ENCODE measurements at places on chromosomes 16 and 17.

DNA sequence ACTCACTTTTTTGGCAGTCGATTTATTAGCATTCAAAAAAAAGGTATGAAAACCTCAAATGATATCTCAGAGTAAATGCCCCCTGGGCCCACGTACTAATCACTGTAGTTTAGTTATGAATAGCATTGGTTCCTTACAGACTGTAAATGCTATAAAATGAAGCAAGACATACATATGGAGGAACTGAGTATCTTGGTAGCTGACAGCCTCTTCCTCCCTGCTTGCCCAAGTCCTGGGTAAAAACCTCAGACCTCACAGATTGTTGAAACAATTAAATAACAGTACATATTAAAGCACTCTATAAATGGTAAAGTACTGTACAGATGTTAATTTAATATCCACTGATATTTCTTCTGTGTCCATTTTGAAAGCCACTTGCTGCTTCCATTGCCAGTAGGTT lies 33.2 kb upstream of the ABCC11 start:
- no peak for DNase-seq

DNA sequence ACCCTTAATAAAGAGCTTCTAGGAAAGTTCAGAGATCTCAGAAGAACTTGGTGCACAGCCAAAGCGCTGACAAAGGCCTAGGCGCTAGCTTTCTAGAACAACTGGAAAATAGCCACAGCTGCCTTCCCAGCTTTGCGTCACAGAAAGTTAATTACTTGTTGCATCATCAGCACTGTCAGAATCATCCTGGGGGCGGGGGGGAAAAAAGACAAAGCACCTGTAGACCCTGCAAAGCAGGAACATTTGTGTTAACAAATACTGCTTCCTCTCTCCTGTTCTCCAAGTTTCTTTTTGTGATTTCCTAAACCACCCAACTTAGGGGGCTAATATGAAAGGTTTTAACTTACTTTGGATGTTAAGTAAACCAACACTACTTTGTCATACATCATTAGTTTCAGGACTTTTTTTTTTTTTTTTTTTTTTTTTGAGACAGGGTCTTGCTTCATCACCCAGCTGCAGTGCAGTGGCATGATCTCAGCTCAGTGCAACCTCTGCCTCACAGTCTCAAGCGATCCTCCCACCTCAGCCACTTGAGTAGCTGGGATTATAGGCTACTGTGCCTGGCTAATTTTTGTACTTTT lies 4.8 kb upstream of the AARSD1 start:
- DNase-seq, result no peak

GRCh38 chr17:56290802-56291118 lies 137.5 kb downstream of the ANKFN1 start:
- DNase-seq, result no peak

DNA sequence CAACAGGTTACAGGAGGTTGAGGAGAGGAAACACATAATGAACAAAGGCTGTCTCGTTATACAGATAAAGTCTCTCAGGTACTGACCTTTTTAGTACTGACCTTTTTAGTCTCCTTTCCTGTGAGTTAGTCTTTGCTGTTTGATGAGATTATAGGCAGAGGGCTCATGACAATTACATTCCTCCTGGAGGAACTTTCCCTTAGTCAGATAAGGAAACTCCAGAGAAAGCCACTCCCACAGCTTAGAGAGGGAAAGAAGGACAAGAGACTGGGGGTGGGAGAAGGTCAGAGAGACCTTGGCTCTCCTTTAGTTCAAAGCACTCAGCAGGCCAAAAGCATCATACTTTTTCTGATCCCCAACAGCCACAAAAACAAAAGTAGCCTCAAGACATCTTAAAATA lies 15.3 kb upstream of the PSMD7 start:
- DNase-seq, result no peak

- no peak for DNase-seq
Observed at GRCh38 chr16:15498427-15499175, 64.2 kb downstream of the BMERB1 start.

DNA sequence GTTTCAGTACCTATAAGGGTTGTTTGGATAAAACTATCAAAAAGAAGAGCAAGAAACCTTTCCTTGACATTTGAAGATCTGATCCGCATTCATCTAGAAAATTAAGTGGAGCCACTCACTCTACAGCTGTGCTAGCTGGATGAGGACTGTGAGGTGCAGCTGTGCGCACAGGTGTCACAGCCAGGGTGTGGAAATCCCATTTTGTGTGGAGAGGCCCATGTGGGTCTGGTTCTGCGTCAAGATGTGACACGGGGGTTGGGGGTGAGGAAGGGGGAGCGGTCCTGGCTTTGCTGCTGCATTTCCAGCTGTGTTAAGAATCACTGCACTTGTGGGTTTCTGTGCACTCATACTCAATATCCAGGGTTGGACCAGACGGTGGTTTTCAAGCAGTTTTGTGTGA lies 70.7 kb downstream of the CLEC16A start:
- DNase-seq, result no peak

DNA sequence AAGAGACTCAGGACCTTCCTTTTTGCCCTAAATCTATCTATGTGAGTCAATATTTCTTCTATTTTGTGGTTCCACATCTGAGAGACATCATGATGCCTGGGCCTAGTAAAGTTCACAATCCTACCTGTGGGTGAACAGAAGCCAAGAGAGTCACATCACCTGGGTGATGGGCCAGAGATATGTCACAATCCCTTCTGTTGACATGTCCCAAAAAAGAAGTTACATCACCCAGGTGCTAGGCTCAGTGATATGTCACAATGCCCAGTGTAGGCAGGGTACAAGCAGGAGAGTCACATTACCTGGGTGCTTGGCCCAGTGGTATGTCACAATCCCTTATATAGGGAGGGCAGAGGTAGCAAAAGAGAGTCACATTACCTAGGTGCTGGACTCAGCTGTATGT lies 2101.9 kb downstream of the TP53TG3F start:
- no peak for DNase-seq

- no peak for DNase-seq
Observed at GRCh38 chr17:312476-313148, 40.0 kb downstream of the RPH3AL start.

- no peak for DNase-seq
Observed at GRCh38 chr16:88787579-88788314, 2.7 kb upstream of the PIEZO1 start.

DNA sequence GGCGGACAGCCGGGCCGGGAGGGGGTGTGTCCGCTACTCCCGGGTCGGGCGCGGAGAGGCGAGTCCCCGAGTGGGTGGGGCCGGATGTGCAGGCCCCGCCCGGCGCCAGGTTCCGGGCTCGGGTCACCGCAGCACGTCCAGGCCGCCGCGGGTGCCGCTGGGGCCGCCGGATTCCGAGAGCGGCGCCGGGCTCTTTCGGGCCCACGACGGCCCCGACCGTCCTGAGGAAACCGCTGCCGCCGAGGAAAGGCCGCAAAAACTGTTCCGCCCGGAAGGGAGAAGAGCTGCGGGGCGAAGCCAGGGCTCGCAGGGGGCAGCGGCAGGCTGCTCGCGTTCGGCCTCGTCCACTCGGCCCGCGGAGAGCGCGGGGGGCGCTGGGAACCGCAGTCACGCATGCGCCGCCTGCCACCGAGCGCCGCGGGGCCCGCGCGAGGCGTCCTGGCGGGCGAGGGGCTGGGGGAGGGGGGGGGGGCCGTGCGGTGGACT lies at the start of gene ZKSCAN2:
Gene ZKSCAN2 (minus strand): TSS at position 376 of the 486 bp plus-strand sequence. CDS start 718 bp downstream, outside the sequence.
- DNase-seq, result peak; percentile 67

- DNase-seq, result no peak
Observed at GRCh38 chr17:57366558-57367351, 110.4 kb downstream of the MSI2 start.

DNA sequence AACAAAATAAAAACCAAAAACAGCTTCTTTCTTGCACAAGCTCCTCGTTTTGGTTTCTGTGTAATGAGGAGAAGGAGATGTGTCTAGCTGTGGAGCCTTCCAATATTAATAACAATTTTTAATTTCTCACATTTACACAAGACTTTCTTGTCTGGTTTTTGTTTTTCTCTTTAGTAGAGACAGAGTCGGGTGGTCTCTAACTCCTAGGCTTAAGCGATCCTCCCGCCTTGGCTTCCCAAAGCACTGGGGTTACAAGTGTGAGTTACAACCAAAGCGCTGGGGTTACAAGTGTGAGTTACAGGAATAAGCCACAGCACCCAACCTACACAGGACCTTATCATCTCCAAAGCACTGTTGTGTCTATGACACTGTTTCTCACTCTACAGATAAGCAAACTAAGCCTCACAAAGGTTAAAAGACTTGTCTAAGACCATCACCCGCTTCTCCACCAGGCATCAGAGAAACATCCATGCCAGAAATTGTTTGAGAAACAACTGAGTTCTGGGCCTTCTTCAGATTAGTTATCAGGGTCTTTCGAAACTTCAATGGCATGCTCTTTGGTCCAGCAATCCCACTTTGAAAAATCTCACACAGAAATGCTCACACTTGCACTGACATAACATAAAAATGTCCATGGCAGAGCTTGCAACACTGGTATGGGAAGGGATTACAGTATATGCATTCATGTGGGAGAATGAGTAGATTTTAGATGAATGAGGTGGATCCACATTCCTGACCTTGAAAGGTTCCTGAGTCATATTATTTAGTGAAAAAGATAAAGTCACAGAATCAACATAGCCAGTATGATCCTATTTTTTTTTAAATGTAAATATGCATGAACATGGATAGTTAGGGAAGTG lies 3.9 kb downstream of the ABAT start:
- DNase-seq, result no peak

- DNase-seq, result no peak
Observed at GRCh38 chr16:8850279-8850885, 18.4 kb downstream of the CARHSP1 start.

DNA sequence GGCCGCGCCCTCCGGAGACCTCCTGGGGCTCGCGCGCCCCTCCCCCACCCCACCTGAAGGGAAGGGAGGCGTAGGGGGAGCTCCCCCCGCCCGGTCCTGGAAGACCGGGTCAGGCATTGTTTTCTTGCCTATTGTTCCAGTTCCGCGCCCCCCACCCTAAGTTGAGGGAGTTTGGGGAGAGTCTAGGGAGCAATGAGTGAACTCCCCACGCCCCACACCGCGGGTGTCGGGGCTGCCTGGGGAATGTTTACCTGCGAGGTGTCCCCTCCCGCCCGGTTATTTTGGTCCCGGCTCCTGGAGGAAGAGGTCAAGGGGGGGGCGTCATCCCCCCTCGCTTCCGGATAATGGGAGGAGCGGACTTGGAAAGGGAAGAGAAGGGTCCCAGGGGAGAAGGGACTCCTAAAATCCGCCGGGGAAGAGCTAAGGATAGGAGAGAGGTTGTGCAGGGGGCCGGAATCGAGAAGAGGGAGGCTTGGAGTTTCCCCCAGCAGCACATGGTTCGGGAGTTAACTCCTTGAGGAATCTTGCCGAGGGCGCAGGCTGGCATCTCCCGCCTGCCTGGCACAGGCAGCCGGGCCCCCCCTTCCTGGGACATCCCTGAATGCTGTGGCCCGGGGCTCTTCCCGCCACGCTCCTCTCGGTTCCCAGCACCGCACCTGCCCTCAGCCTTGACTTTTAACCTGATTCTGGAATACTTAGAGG lies 881 bp downstream of the MLLT6 start:
- peak; percentile 7 for DNase-seq
